Inflammatory macrophage treated with lipopolysaccharide for 1 hour (primary cell): ENCODE measurements at places on chromosomes 12 and 14.

DNA sequence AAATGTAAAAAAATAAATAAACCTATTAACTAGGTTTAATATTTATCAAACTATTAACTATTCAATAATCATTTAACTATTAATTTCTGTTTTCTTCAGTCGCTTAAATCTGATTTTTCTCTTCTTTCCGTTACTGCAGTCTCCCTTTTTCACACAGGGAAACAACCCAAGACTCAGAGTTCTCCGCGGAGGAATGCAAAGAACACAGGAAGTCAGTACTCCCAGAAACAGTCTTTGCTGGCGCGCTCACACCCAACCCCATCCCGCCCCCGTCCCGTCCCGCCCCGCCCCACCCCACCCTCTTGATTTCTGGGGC, 351 bp upstream of the METTL17 start:
- no peak for DNase-seq

DNA sequence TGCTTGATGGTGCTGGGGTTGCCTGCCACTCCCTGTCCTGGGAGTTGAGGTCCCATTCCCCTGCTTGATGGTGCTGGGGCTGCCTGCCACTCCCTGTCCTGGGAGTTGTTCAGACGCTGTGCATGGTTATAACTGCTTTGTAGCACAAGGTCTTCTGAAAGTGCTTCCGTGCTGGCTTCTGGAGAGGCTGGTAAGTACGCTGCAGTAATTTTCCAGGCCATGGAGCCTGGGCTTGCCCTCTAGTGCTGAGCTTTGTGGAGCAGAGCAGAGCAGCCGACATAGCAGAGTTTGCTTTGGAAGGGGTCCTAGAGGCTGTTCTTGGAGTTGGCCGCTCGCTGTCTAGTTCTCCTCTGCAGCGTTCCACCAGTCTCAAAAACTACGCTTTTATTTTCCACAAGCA, 6.3 kb downstream of the B4GALNT3 start:
- DNase-seq: no peak

- no peak for DNase-seq
Measured at GRCh38 chr12:49212572-49212971, 23.7 kb upstream of the TUBA1A start.

DNA sequence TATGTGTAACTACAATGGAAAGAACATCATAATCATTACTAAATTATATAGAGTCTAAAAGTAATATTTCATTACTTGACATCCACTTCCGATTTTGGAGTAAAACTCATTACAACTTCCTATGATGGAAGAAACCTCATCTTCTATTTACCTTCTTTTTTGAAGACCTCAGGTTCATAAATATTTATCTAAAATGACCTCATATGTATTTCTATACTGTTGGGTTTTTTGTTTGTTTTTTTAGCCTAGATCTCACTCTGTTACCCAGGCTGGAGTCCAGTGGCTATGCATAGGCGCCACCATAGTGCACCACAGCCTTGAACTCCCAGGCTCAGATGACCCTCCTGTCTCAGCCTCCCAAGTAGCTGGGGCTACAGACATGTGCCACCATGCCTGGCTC, 39.9 kb upstream of the BMAL2 start:
- DNase-seq: no peak

DNA sequence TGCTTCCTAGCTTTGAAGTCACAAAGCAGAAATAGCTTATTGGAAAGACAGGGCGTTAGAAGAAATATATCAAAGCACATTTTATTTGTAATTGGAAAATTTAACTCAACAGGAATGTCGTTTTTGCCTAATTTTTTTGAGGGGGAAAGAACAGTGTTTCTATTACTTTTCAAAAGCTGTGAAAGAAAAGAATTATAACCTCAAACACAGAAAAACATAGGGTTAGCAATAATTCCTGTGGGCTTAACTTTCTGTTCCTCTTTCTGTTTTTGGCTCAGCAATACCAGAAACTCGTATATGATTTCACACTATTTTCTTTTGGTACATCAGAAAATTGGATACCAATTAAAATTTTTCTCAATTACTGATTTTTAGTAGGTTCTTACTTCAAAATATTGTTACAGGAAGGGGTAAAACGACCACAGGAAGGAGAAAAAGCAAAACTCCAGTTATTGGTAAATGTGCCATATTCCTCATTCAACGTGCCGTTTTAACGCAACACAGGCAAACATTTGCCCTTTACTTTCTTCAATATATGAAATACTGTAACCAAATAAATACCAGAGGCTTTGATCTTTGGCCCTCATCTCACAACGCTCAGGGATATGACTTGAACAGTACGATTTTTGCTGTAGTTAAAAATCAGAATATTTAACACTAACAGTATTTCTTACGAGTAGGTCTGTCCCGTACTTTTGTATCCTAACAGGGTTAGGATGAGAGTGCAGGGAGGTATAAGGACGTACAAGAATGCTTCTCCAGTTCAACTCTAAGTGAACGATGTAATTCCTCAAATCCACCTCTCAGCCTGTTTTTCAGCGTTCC, 1.3 kb upstream of the RNU6-7 start:
- peak; percentile 34 for DNase-seq

- DNase-seq: no peak
Measured at GRCh38 chr12:93039062-93039461, 110.0 kb upstream of the EEA1 start.

- no peak for DNase-seq
Measured at GRCh38 chr12:123041811-123042655, 61.6 kb downstream of the ARL6IP4 start.

DNA sequence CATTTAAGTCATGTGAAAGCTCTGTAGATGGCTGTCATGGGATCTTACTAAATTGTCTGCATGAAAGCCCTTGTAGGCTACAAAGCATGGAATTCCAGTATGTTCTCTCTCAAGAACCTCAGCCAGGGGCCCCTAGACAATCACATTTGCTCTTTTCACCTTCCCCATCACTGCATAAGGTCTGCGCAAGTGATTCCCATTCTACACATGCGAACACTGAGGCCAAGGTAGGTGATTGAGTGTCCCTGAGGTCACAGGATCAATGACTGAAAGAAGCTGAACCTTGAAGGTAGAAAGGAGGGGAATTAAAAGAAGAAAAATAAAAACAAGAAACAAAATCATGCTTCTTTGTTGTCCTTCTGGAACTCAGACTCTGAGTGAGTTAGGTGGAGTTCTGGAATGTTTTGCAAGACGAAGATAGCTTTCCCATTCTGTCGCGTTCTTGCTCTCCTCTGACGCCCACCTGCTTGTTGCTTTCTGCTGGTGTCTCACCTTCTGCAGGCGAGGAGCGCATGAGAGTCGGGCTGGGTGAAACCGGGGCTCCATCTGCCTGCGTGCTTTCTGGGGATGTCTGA, 79.9 kb downstream of the SPRING1 start:
- DNase-seq: no peak

DNA sequence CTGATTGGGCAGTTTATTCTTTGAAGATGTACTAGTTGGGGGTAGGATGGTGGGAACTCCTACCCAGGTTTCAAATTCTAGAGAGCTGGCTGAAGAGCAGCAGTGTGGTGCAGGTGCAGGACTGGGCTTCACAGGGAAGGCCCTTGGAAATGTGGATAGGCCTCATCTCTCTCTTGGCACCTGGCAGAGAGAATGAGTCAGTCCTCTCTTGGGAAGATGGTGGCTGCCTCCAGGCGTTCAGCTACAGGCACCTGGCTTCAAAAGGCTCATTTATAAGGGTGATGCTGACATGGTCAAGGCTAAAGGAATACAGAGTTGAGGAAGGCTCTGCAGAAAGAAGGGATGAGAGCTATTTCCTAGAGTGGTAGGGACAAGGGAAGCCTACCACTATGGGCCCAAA, 179.7 kb upstream of the VASH1 start:
- DNase-seq: no peak

DNA sequence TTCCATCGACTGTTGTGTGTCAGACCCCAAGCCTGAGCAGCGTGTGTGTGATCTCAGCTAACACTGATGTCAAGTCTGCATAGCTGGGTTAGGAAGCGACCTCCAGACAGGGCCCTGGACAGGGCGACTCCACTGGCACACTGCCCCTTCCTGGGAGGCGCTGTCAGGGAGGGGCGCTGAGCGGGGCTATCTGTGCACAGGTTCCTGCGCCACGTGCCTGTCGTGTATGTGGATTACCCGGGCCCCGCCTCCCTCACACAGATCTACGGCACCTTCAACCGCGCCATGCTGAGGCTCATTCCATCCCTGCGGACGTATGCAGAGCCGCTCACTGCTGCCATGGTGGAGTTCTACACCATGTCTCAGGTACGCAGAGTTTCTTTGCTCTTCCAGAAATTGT, 53.9 kb downstream of the DYNC1H1 start:
- DNase-seq: no peak

GRCh38 chr12:53599579-53599978, 26.6 kb downstream of the ATF7 start:
- no peak for DNase-seq

GRCh38 chr12:21541773-21542172, 15.7 kb downstream of the SPX start:
- DNase-seq: no peak

DNA sequence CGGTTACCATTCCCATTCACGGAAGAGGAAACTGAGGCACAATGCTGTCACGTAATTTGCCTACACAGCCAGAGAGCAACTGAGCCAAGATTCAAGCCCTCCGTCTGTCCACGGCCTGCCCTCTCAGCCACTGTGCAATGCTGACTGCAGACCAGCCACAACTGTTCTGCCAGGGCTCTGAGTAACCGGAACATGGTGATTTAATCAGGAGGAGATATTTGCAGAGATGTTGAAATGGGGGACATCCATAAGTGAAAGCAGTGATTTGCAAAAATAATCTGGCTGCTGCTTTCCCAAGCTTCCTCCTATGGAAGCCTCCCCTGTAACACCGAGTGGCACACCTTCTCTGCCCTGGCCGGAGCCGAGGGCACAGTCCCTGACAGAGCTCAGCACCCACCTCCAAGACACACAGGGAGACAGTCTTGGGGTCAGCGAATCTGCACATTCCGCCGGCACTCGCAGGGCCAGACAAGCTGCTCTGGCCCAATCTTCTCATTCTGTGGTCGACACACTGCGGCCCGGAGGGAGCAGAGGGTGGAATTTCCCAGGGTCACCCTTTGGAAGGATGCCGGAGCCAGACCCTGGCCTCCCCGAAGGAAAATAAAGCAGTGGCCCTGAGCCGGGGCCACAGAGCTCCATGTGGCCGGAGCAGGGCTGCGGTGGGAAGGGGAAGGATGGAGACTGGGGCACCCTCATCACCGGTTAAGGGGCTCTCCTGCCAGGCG, 158.2 kb upstream of the DIO3 start:
- no peak for DNase-seq

- no peak for DNase-seq
Measured at GRCh38 chr12:53483979-53484377, 15.3 kb downstream of the MAP3K12 start.

- no peak for DNase-seq
Measured at GRCh38 chr12:76444408-76444984, 96.3 kb upstream of the BBS10 start.

- DNase-seq: no peak
Measured at GRCh38 chr14:101184104-101184455, 280.6 kb upstream of the RTL1 start.

GRCh38 chr12:105393587-105393986, 63.1 kb downstream of the C12orf75 start:
- DNase-seq: peak; percentile 2
